ENCODE measurements at places on chromosomes 13 and 19.
A peak's percentile ranks its signal among the peaks of the same experiment; 100 is the strongest.

DNA sequence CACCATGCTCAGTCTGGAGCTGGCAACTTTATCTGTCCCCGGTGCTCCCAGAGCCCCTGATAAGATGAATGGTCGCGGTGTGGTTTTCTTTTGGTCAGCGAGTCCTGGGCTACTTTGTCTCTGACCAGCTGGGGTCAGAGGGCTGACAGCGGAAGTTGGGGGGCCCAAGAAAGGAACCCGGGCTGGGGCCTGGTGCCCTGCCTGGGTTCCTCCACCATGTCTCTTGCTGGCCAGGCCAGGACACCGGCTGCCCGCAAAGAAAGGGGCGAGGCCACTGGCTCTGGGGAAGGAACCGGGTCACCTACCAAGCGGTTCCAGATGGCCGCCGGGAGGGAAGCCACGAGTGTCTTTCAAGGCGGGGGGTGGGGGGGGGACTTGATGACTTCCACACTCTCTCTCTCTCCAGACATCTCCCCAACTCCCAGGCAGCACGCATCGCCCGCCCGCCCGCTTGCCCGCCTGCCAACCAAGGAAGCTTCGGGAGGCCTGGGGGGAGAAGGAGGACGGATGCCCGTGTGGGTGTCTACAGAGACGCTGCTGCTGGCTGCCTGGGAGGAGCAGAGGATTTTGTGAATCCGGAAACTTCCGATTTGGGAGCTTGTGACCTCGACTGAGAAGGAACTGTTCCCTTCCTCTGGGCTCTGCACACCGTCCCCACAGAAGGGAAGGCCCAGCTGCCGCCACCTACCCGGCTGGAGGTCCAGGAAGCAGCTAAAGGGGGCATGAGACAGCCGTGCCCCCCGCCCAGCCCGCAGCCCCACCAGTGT, 1.1 kb downstream of the PIP5K1C start:
- peak overlapping the region; percentile 91 for H3K4me3 ChIP-seq
- DNase-seq = no peak
- peak overlapping the region; percentile 70 for H3K27ac ChIP-seq

DNA sequence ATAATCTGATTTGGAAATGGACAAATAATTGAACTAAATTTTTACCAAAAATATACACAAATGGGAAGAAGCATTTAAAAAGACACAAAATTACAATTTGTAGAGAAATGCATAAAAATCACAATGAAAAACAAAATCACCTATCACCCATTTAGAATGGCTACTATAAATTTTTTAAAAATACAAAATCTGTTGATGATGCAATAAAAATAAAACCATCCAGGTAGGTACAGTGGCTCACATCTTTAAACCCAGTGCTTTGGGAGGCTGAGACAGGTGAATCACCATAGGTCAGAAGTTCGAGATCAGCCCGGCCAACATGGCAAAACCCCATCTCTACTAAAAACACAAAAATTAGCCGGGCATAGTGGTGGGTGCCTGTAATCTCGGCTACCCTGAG, 23.5 kb downstream of the ZNF43 start:
- DNase-seq = no peak
- H3K27me3 ChIP-seq = no peaks in the 10 kb centered on the region
- no peaks in the 10 kb centered on the region for H3K4me1 ChIP-seq
- H3K36me3 ChIP-seq = peaks cover 62% of the 10 kb centered on the region
- H3K27ac ChIP-seq = no peak overlapping the region

DNA sequence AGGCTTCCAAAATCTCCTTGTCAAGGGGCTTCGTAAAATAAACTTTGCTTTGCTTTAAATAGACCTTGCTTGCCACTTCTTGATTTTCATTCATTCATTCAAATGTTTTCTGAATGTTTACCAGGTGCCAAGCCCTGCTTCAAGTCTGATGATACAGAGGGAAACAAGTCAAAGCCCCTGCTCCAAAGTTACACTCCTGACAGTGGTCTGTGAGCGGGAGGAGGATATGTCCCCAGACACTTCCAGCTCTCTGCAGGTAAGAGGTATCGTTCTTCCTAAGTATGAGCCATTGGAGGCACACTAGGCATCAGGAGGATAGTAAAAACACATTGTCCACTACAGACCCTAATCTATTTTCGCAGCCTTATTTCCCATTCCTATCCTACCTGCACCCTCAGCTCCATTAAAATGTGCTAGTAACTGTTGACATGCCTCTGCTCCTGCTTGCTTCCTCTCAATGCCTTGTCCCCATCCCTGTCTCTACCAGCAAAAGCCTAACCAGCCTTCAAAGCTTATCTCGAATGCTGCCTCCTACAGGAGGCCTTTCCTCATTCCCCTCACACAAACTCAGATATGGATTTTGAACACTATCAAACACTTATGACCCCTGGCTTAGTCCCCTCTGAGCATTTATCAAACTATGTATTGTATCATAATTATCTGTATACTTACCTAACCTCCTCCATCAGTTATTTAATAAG, 6.2 kb upstream of the WBP4 start:
- peaks cover 5% of the 10 kb centered on the region for H3K36me3 ChIP-seq
- H3K27me3 ChIP-seq = no peaks in the 10 kb centered on the region
- H3K4me3 ChIP-seq = no peak overlapping the region
- peaks cover 53% of the 10 kb centered on the region for H3K4me1 ChIP-seq
- no peak overlapping the region for H3K27ac ChIP-seq

DNA sequence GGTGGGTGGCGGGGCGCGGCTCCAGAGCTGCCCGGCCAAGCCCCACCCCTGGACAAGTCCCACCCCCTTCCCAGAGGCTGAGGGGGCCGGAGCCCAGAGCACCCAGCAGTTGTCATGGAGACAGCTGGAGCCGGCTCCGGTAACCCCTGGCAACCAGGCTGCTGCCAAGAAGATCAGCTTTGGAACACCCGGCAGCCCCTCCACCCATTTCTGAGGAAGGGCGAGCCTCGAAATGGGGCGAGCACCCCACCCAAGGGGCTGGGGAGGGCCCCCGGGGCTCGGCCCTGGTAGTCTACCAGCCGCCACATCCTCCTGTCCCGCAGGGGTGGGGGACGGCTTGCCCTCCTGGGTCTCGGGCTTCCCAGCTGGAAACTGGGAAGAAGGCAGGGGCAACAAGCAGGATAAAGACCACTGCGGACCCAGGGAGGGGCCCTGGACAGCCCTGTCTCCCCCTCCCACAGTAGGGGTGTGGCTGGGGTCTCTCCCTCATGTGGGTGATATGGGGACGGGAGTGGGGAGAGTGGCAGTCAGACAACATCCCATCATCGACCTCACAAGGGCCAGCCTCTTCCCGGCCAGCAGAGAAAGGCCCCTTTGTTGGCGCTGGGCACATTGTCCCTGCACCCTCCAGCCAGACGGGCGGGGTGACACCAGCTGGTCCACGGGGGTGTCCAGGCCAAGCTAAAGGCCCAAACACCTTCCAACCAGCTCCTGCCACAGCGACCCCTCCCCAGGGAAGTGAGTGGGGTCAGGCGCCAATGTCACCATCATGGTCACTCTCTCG, 1.5 kb downstream of the CERS1 start:
- H3K27me3 ChIP-seq = peaks cover 18% of the 10 kb centered on the region
- no peak for DNase-seq
- no peaks in the 10 kb centered on the region for H3K4me1 ChIP-seq
- H3K36me3 ChIP-seq = no peaks in the 10 kb centered on the region

DNA sequence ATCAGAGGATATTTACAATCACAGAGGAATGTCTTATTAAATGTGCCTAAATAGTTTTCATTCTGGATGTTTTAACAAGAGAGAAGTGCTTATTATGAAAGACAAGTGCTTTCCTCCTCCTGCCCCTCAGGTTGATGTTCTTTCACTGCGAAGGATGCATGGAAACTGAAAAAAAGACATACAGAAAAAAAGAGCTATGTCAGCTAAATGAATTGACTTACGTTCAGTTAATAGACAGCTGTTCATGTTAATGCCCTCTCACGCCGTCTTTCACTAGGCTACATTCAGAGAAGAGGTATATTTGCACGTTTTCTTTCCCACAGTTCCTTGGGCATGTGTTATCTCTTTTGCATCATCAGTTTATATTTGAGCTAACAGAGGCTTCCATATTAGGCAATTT, 821.8 kb upstream of the PCDH9 start:
- H3K4me3 ChIP-seq = no peak overlapping the region
- H3K4me1 ChIP-seq = no peaks in the 10 kb centered on the region
- H3K27ac ChIP-seq = no peak overlapping the region
- no peaks in the 10 kb centered on the region for H3K27me3 ChIP-seq
- DNase-seq = no peak
- no peaks in the 10 kb centered on the region for H3K36me3 ChIP-seq

DNA sequence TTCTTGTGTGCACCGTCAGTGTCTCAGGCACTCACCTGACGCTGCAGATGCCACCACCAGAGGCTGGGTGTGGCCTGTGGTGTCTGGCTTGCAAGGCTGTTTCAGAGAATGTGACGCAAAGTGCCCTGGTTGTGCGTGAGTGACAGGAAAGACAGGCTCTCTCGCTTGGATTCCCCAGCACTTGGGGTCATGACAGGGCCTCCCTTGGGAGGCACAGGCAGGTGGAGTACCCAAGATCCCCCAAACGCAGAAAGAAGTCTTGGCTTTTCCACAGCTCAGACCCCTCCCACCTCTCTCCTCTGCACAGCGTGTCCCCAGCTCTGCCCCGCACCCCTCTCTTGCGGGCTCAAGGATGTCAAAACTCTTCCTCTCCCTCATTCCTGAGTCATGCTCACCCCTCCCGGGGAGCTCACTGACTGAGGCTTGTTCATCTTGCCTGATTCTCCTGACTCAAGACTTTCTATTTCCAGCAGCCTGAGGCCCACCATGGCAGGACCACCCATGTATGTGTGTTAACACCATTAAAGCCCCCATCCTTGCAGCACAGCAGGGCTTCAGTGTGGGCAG, 21.0 kb downstream of the DHX34 start:
- no peaks in the 10 kb centered on the region for H3K4me1 ChIP-seq
- H3K27me3 ChIP-seq = no peaks in the 10 kb centered on the region
- DNase-seq = no peak
- peaks cover 16% of the 10 kb centered on the region for H3K36me3 ChIP-seq

GRCh38 chr13:109645831-109646230, 140.6 kb downstream of the IRS2 start:
- H3K36me3 ChIP-seq = no peaks in the 10 kb centered on the region
- no peaks in the 10 kb centered on the region for H3K27me3 ChIP-seq
- DNase-seq = no peak
- H3K27ac ChIP-seq = no peak overlapping the region

DNA sequence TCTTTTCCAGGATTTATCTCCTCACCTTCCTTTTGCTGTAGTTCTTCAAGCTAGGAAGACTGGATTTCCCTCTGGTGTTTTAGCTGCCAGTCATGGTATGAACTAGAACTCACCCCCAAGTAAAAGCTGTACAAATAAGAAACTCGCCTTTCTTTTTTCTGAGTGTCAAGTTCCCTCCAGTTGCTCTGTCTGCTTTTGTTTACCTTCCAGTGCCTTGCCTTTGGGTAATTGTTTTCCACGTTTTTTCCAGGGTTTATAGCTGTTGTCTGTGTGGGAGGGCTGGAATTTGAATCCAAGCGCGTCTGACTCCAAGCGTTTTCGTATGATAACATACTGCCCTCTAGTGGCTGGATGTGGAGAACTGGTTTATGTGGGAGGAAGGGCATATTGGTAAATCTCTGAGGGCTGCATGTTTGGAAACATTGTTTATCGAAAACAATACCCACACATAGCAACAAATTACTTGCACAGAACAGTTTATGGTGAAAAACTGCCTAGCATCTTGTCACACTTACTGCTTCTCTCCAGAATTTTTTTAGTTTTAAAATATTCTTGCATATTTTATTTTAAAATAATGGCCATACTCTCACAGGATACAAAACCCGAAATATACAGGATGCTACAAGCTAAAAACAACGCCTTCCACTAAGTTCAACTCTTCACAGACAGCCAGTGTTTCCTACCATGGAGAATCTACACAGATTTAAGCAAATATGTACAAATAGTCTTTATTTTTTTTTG, 19.2 kb downstream of the RCN3 start:
- peak overlapping the region; percentile 35 for H3K4me3 ChIP-seq
- peaks cover 2% of the 10 kb centered on the region for H3K36me3 ChIP-seq
